NCI-H524 (cell line): ENCODE measurements at places on chromosomes 6 and 20.

DNA sequence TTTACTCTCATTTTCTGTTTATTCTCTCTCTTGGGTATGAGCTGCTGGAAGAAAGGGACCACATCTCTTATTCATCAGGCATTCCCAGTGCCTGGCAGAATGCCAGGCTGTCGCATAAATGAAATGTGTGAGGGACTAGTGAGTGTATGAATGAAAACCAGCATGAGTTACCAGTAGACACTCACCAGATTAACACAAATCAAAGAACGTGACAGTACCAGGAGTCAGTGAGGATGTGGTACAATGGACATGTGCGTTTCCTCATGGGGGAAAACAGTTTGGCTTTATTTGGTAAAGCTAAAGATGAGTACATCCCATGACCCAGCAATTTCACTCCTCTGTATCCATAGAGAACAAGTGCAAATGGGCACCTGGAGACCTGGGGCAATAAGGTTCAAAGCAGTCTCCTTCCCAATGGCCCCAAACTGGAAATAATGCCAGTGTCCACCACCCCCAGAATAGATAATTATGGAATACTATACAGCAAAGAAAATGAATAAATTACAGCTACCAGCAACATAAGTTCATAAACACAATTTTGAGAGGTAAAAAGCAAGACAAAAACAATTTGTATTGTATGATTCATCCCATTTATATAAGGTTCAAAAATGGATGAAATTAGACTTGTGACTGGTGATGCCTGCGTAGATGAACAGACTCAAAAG, 93.3 kb downstream of the CDH22 start:
- DNase-seq = peak; percentile 26

- peak; percentile 9 for DNase-seq
Observed at GRCh38 chr20:39004508-39004907, 42.4 kb downstream of the DHX35 start.

GRCh38 chr6:2900221-2900807, 2.8 kb downstream of the SERPINB9 start:
- no peak for DNase-seq

DNA sequence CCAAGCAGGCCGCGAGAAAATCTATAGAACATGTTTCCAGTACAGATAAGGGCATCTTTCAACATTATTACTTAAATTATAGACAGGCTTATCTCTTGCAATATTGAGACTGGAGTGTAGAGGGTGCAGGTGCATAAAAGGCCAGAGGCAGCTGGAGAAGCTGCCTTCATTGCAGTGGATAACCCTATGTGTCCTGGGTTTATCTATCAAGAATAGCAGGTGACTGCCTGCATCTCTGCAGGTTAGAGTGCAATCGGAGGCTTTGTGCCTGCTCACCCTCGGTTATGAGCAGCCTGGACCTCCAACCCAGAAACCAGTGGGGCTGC, 28.7 kb upstream of the ECI2 start:
- DNase-seq = peak; percentile 28

- no peak for DNase-seq
Observed at GRCh38 chr6:46895930-46896329, 25.8 kb downstream of the ADGRF5 start.

GRCh38 chr20:56382696-56383095, 9.3 kb downstream of the AURKA start:
- no peak for DNase-seq

GRCh38 chr6:137819740-137820139, 47.3 kb upstream of the TNFAIP3 start:
- DNase-seq = no peak

DNA sequence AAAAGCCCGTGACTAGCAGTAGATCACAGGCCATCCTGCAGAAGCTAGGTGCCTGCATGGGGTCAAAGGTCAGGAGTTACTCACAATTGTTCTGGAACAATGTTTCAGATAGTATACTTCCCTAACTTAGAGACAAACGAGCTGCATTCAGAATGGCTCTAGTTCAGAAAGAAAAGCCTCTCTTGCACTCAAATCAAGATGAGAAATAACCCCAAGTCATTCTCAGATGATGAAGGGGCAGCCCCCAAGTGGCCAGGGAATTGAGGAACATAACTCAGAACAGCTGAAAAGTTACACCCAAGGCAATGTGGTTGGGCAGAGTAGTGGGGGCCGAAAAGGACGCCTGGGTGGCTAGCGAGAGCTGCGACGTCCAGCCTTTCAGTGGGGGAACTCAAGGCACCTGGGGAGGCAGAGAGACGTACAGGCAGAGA, 27.8 kb downstream of the FYN start:
- DNase-seq = no peak

- no peak for DNase-seq
Observed at GRCh38 chr20:32204205-32205109, 3.1 kb downstream of the PLAGL2 start.

- no peak for DNase-seq
Observed at GRCh38 chr6:16296061-16296670, 57.8 kb downstream of the GMPR start.

DNA sequence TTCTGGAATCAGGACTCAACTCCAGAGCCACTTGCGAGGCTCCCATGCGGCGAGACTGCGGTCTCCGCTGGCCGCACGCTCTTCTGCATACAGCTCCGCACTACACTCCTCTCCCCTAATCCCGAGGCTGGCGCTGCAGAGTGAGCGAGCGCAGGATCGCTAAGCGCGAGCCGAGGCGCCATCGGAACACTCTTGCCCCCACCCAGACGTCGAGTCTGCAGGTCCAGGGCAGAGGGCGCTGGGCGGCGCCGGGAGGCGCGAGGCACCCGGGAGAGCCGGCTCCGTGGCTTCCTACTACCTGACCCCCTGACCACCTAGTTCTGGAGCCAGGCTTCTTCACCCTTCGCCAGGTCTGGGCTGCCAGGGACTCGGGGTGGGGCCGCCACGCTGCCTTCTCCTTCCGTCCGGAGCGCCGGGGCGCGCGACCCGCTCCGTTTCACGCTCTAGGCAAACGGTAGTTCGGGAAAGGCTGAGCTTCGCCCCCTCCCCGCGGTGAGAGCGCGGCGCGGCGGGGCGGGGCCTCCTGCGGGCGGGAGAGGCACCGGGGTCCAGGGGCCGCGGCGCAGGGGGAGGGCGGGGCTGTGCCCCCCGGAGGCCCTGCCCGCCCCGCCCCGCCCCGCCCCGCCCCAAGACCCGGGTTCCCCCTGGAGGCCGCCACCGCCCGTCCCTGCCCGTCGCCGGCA, 5.4 kb upstream of the TUBB2A start:
- peak; percentile 68 for DNase-seq

GRCh38 chr20:22403632-22404361, 180.6 kb downstream of the FOXA2 start:
- DNase-seq = no peak

- DNase-seq = no peak
Observed at GRCh38 chr20:36997121-36997520, 45.6 kb upstream of the SAMHD1 start.

GRCh38 chr20:5390720-5391119, 74.0 kb upstream of the PROKR2 start:
- DNase-seq = no peak

GRCh38 chr6:63352069-63352543, 32.3 kb upstream of the LGSN start:
- no peak for DNase-seq

- no peak for DNase-seq
Observed at GRCh38 chr6:147395158-147395557, 113.3 kb upstream of the SAMD5 start.

GRCh38 chr20:58891718-58892140, 39.2 kb downstream of the GNAS start:
- DNase-seq = no peak

DNA sequence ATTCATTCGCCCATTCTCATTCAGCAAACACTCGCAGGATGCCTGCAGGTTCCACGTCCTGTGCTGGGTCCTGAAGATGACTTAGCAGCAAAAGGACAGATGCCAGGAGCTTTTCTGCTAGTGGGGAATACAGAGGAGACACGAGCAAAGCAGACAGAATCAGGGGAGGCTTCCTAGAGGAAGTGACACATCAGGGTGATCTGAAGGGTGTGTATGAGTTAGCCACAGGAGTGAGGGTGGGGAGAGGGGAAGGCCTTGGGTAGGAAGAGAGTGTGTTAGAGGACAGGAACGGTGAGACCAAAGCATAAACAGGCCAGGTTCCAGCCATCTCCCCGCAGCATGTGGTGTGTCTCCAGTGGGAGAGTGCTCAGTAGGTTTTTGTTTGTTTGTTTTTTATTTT, 73.4 kb upstream of the GTSF1L start:
- DNase-seq = no peak

GRCh38 chr6:169190970-169191369, 62.7 kb downstream of the THBS2 start:
- no peak for DNase-seq

GRCh38 chr20:62815066-62815991, 1.5 kb upstream of the COL9A3 start:
- DNase-seq = no peak

- DNase-seq = no peak
Observed at GRCh38 chr20:50611128-50611810, 80.1 kb downstream of the RIPOR3 start.

- peak; percentile 39 for DNase-seq
Observed at GRCh38 chr20:41137614-41138474, 501 bp downstream of the PLCG1 start.

- no peak for DNase-seq
Observed at GRCh38 chr20:4412216-4412615, 309.5 kb upstream of the PRND start.

DNA sequence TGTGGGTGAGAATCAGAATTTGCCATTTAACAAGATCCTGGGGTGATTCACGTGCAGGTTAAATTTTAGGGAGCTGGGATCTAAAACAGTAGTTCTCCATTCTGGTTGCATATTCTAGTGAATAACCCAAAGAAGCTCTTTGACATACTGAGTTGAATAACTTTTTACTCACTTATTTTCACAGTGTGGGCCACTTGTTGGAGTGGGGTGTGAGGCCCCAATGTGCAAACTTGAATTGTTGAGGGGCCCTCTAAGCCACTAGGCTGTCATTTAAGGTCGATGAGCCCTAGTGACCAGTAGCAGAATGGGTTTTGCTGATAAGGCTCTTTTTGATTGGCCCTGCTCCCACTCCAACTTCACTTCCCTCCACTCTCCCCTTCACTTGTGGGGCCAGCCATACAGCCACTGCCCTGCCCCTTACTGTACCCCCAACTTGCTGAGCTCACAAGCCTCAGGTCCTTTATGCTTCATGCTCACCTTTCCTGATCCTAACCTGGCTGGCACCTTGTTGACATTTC, 33.6 kb upstream of the RIPOR2 start:
- DNase-seq = no peak

- DNase-seq = no peak
Observed at GRCh38 chr6:42117843-42118161, 24.6 kb downstream of the C6orf132 start.

DNA sequence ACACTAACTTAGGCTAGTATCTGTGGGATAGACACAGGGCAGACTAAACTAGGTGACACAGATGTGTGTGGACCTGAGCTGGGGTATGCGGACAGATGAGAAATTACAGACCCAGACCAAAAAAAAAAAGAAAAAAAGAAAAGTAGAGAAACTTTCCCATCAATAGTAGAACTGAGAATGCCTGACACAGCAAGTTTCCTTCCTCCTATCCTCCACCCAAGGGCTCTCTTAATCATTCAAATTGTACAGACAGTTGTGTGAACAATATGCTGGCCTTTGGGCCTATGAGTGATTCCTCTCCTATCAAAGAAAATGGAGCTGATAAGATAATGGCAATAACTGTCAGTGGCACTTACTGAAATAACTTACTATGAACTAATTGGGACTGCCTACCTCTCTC, 226.7 kb upstream of the PRDM1 start:
- no peak for DNase-seq

DNA sequence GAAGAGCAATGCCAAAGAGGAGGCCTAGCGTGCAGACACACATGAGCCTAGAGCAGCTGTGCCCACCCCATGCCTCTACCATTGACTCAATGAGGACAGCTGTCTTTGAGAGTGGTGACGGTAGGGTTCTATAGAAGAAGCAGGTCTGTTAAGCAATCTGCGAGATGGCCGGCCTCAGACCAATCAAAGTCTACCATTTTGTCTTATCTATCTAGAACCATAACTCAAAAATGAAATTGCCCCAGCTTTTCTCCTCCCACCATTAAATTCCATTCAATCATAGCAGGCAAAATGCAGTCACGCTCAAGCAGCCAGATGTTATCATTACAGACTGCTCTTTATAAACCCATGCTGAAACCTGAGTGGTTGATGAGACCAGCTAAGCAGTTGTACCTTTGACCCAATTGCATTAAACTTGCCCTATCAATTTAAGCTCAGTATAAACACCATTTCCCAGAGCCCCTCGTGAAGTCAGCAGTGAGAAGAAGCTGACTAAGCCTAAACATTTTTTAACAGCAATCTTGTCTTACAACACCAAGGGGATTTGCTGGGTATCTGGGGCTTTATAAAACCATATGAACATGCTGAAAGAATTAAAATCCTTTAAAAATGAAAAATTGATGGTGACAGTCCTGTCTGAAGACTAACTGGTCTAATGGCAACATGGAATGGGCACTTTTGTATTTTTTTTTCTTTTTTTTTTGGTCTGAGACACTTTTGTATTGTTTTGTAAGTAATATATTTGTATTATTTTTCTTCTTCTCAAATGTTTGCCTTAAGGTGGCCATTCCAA, 57.5 kb downstream of the FOXC1 start:
- DNase-seq = peak; percentile 30

DNA sequence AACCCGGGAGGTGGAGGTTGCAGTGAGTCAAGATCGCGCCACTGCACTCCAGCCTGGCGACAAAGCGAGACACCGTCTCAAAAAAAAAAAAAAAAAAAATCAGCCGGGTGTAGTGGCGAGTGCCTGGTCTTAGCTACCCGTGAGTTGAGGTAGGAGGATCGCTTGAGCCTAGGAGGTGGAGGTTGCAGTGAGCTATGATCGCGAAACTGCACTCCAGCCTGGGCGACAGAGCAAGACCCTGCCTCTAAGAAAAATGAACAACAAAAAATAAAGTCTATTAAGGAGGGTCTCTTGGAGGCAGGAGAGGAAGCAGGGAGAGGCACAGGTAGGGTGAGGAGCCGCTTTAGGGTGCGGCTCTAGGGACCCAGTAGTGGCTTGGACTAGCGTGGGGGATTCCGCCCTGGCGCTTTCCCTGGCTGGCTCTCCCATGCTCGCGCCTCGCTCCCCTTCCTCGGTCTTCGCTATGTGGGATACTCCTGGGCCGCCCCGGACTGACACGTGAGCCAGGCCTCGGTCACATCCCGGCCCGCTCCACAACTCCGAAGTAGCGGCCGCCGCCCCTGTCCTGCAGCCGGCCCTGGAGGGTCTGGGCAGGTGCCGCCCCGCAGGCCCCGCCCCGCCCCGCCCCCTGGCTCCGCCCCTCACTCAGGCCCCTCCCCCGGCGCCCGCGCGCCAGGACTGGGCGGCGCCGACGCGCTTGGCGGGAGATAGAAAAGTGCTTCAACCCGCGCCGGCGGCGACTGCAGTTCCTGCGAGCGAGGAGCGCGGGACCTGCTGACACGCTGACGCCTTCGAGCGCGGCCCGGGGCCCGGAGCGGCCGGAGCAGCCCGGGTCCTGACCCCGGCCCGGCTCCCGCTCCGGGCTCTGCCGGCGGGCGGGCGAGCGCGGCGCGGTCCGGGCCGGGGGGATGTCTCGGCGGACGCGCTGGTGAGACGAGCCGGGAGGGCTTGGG, at the start of gene MYBL2:
Gene MYBL2, plus strand, starts transcription at position 739 of the 953 bp plus-strand sequence. Its CDS starts 170 bp downstream, at position 909.
- peak; percentile 73 for DNase-seq

GRCh38 chr6:133553652-133554051, 312.5 kb downstream of the EYA4 start:
- peak; percentile 45 for DNase-seq
